ENCODE measurements at places on chromosomes 12 and 14.

GRCh38 chr12:52523824-52524223 lies 3.6 kb upstream of the KRT5 start:
- no peak for DNase-seq

DNA sequence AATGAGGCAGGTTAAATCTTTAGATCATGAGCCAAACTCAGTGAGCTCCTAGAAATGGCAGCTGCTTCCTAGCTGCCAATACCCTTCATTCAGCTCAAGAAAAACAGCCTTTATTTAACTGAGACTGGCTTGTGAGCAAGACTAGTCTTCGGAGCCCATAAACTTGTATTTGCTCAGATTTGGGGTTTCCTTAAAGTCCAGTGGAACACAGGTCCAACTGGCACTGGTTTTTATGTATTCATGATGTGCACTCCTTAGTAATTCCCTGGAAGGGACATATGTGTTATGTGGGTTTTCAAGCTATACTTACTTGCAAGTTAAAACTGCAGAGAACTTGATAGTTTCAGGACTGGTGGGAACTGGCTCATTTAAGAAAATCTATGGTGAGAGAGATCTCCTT lies 380.1 kb upstream of the TMEM132C start:
- DNase-seq, result no peak

GRCh38 chr14:68740788-68741476 lies 51.9 kb downstream of the ZFP36L1 start:
- DNase-seq, result no peak

GRCh38 chr12:52173526-52173925 lies 18.3 kb downstream of the KRT80 start:
- no peak for DNase-seq

- DNase-seq, result peak; percentile 77
These were observed 605 bp downstream of the ANKRD52 start for GRCh38 chr12:56257491-56258067.

All from WTC11 (cell line).